Prostate gland (tissue), 2 donors: ENCODE measurements at places on chromosomes 1 and 21.

GRCh38 chr21:44575307-44576024 lies 1.9 kb downstream of the KRTAP10-4 start:
- no peak for DNase-seq

DNA sequence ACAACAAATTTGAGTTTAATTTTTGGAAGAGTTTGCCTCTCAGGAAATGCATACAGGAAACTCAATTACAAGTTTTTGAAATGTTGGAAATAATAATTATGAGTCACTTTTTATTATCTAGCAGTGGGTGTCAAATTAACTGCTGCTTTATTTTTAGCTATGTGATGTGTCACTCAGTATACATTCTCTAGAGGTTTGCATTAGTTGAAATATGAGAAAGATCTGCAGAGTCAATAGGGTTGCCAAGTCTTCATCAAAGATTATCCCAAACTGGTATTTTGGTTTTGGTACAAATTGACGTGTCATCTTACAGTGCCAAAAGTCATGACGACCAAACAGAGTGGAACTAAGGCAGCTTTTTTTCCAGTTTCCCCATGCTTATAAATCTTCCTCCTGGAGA lies 54.3 kb upstream of the DIPK1A start:
- no peak for DNase-seq

DNA sequence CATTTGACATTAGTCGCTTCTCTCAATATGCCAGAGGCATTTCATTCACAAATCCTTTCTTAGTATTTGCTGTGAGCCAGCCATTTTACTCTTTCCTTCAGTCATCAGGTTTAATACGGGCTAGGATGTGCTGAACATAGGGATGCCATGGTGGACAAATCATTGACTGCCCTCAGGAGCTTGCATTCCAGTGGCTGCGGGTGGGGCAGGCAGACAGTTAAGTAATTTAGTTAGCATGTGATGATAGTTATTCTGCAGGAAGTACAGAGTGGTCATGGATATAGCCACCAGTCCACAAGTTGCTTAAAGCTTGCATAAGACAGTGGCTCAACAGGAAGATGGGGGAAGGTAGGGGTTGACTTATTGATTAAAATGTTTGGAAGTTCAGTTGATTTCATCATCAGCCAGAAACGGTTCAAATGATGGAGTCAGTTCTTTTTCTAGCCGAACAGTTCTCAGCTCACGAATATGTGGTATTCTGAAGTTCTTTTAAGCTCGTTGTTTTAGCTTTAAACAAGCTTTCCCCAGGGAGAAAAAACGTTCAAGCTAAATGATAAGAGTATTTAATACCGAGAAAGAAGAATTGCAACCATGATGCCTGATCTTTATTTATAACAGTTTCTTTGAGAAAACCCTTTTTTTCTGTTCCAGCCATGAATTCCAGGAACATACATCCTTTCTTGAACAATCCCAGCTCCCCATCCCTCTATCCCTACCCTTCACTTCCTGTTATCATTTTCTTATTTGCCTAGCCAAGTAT lies 1.4 kb downstream of the SLC22A15 start:
- no peak for DNase-seq

- DNase-seq = no peak
Measured at GRCh38 chr1:160071289-160071688, 1.3 kb upstream of the KCNJ10 start.

GRCh38 chr1:224450561-224451350 lies 16.2 kb upstream of the WDR26 start:
- no peak for DNase-seq

DNA sequence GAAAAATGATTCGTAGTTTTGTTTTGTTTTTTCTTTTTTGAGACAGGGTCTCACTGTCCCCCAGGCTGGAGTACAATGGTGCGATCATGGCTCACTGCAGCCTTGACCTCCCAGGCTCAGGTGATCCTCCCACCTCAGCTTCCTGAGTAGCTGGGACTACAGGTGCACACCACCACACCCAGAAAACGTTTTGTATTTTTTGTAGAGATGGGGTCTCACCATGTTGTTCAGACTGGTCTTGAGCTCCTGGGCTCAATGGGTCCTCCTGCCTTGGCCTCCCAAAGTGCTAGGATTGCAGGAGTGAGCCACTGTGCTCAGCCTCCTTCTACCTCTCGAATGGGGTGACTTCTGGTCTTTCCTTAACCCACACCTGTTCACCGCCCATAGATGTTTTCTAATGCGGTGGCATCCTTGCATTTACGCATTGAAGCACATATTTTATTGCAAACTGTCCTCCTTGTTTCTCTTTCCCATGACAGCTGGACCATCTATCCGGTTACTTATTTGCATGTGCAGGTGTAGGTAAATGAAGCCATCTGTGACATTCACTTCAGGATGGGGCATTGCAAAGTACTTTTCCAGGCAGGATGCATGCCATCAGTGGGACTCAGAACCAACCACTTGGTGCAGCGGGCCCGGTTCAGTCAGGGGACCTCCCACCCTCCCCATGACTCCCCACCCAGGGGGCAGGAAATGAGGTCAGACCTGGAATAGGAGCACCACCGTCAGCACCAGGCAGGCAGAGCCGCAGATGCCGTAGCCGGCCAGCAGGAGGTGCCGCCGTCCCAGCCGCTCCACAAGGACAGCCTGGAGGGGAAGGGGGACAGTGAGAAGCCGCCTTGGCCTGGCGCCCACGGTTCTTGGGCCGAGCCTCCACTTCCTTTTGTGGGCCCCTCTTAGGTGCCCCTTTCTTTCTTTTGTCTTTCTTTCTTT lies 16.5 kb downstream of the SLC2A7 start:
- no peak for DNase-seq

GRCh38 chr1:222994511-222995235 lies 148.4 kb downstream of the TLR5 start:
- no peak for DNase-seq

- no peak for DNase-seq
Measured at GRCh38 chr1:22537441-22538139, 25.7 kb upstream of the EPHA8 start.

DNA sequence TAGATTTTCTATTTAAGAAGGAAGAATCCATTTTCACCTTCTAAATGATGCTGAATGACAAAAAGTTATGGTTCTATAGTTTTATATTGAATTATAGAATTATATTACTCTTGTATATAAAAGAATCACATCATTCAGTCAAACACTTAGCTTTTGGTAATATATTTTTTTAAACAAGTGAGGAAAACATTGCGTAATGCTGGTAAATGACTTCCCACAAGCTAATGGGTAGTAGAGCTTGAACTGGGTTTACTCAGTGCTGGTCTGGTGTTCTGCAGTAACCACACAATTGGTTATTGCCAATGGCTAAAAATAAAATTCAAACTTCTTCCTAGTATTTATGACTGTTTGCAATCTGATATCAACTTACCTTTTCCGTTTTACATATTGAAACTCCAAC lies 10.6 kb upstream of the GIPC2 start:
- DNase-seq = no peak

- peak; percentile 20 for DNase-seq
Measured at GRCh38 chr1:113905435-113905861, 322 bp downstream of the DCLRE1B start.

DNA sequence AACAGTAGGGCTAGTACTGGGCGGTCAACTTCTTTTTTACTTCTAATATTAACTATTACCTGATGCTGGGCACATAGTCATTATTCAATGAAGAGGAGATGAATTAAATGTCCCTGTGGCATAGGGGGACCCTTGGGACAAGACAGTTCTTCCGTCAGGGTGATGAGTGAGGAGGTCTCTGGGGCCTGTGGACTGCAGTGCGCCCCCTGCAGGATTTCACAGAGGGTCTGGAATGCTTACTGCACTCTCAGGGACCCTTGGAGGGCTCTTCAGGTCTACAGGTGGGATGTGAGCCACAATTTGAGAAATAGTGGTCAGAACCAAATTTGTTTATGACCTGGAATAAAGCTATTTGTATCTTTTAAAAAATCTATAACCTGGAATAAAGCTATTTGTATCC lies 149.4 kb downstream of the FAM78B start:
- no peak for DNase-seq

DNA sequence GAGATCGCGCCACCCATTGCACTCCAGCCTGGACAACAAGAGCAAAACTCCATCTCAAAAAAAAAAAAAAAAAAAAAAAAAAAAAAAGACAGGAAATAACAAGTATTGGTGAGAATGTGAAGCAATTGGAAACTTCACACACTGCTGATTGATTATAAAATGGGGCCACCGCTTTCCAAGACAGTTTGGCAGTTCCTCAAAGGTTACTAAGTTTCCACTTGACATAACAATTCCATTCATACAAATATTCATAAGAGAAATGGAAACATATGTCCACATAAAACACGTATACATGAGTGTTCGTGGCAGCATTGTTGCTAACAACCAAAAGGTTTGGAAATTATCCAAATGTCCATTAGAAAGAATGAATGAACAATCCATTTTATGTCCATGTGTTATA lies 26.3 kb downstream of the USP24 start:
- DNase-seq = no peak

GRCh38 chr1:205273551-205273982 lies 45.8 kb downstream of the TMCC2 start:
- peak; percentile 87 for DNase-seq

- DNase-seq = no peak
Measured at GRCh38 chr1:233140974-233141373, 154.6 kb downstream of the PCNX2 start.
